ENCODE measurements at places on chromosomes 4 and X.

GRCh38 chr4:74117024-74117534 is 18.1 kb upstream of the CXCL2 start:
- peak; percentile 98 for DNase-seq

- DNase-seq: no peak
These were observed 3.5 kb downstream of the FBXL5 start for GRCh38 chr4:15651676-15652075.

- DNase-seq: no peak
These were observed 11.2 kb upstream of the ZCCHC13 start for GRCh38 chrX:74292808-74293123.

DNA sequence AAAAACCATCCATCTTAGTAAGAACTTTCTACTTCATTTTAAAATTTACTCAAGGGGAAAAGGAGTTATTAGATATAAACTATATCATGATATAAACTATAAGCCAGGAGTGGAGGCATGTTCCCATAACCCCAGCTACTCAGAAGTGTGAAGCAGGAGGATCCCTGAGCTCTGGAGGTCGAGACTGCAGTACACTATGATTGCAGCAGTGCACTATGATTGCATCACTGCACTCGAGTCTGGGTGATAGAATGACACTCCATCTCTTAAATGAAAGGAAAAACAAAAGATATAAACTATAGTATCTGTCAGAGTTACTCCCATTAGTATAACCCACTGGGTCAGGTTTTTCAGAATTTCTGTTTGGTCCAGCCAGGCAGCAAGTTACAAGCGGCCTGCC is 47.6 kb downstream of the RPS3A start:
- no peak for DNase-seq

- no peak for DNase-seq
These were observed 41.6 kb downstream of the NPNT start for GRCh38 chr4:105936901-105937300.

- no peak for DNase-seq
These were observed 213.2 kb upstream of the ZFP42 start for GRCh38 chr4:187782286-187782824.

DNA sequence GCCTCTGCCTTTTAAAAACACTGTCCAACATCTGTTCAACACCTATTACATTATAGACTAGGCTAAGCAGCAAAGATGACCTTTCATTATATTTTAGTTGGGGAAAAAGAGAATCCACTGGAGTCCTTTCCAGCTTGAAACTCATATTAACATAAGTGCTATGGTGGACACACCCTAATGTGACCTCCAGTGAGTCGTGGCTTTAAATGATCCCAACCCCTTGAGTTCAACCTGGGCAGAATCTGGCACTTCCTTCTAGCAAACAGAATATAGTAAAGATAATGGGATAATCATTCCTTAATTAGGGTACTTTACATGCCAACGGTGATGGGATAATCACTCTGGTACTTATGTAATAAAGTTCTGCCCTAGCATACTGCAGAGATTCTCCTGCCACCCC is 162.6 kb downstream of the MAB21L2 start:
- DNase-seq: no peak

DNA sequence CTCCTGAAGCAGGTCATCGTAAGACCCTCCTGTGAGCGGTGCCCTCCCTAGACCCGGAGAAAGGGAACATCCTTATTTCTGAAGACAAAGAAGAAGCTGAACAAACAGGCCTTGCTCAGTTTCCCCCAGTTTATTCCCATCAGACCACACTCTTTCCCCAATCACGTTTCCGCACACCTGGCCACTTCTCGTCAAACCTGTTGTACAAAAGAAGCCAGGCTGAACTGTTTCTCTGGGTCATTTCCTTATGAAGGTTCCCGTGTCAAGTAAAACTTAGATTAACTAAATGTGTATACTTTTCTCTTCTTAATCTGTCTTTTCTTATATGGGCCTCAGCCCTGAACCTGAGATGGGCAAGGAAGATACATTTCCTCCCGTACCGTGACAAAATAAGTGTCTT is 111.6 kb upstream of the ENPP6 start:
- no peak for DNase-seq

DNA sequence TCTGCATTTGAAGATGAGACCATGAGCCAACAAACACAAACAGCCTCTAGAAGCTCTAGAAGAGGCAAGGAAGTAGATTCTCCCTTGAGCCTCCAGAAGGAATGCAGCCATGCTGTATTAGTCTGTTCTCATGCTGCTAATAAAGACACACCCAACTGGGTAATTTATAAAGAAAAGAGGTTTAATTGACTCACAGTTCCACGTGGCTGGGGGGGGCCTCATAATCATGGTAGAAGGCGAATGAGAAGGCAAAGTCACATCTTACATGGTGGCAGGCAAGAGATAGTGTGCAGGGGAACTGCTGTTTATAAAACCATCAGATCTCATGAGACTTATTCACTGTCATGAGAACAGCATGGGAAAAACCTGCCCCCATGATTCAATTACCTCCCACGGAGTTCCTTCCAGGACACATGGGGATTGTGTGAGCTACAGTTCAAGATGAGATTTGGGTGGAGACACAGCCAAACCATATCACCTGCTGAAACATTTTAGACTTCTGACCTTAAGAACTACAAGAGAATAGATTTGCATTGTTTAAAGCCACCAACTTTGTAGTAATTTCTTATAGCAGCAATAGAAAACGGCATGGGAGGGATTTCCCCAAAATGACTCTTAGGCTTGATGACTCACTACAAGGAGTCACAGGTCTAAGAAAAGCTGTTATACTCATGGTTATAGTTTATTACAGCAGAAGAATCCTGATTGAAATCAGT is 284.4 kb upstream of the SFRP2 start:
- peak; percentile 75 for DNase-seq

GRCh38 chr4:102339018-102339417 is 6.3 kb downstream of the SLC39A8 start:
- DNase-seq: no peak

DNA sequence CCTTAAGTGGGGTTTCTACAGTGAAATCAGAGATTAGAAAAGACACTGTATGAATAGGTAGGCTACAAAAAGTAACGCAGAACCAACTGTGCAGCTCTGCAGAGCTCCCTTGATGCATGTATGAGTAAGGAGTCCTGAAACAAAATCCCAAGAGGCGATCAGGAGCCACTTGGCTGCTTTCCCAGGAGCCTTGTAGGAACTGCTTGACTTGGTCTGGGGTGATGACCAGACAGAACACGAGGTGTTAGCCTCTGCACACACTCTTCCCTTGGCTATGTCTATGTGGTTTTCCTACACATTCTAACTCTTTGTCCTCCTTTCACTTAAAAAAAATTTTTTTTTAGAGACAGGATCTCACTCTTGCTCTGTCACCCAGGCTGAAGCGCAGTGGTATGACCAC is 22.8 kb upstream of the AP1S2 start:
- DNase-seq: peak; percentile 21

DNA sequence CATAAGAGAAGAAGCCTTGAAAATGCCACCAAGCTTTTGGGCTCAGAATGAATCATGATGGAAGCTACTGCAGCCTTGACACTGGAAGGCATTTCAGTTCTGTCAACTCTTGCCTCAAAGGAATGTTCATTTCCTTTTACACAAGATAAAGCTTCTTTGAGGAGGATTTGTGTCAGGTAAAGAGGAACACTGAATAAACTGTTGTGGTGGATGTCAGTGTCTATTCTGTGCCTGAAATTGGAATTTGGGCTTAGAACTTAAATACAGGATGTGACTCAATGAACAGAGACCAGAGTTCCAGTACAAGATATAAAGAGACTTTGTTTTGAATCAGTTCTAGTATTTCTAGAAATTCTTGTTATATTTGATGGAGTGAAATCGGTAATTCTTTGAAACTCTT is 313.2 kb downstream of the PACRGL start:
- no peak for DNase-seq

Data from stromal cell of bone marrow (primary cell).